ENCODE measurements at places on chromosomes 2 and 18. TPM values are rescaled to one million over a fixed set of nuclear protein-coding genes. Genes with fewer than 3 reads are reported as not detected.

Gene DNAJC5G
- total RNA-seq: not detected

Gene C2orf78
- not detected for total RNA-seq

Gene IL36G
- not detected for total RNA-seq

Gene CHRND
- not detected for total RNA-seq

Gene BCL11A
- 0.14 TPM for total RNA-seq

Gene DUSP2
- total RNA-seq: 0.28 TPM

Gene IL37
- not detected for total RNA-seq

Gene DDX18
- 45.2 TPM for total RNA-seq

Gene OR6B2
- not detected for total RNA-seq

Gene TUBB8B
- not detected for total RNA-seq

Gene SERPINB13
- not detected for total RNA-seq

Gene EGR4
- total RNA-seq: not detected

Gene CENPA
- total RNA-seq: 1.00 TPM
